ENCODE measurements at places on chromosomes 2 and 18.

DNA sequence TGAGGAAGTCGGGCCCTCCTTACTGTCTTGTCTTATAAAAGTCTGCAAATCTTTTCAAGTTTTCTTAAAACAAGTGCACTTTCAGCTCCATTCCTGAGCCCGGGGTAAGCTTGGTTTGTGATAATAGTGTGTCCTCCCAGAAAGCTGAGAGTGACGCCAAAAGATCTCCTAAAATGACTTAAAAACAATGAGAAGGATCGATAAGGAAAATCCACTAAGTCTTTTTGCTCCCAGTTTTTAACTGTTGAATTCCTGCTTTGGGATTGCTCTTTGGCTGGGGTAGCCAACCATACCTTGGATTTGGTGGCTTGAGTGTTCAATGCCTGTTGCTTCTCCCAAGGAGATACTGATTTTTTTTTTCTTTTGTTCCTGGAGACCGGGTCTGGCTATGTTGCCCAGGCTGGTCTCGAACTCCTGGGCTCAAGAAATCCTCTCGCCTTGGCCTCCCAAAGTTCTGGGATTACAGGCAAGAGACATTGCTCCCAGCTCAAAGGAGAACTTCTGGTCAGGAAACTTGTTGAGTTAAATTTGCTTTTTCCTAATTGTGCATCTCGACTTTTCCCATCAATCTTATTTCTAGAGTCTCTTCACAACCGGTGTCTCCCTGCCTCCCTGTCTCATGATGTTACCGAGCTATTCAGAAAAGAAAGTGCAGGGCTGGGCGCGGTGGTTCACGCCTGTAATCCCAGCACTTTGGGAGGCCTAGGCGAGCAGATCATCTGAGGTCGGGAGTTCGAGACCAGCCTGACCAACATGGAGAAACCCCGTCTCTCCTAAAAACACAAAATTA, 3.0 kb downstream of the TGIF1 start:
- H3K4me1 ChIP-seq, result peaks cover 8% of the 10 kb centered on the region
- peaks cover 14% of the 10 kb centered on the region for H3K36me3 ChIP-seq
- peak; percentile 41 for DNase-seq
- peak overlapping the region; percentile 95 for H3K27ac ChIP-seq
- H3K4me3 ChIP-seq, result peak overlapping the region; percentile 85
- H3K27me3 ChIP-seq, result no peaks in the 10 kb centered on the region

- no peak for DNase-seq
- no peak overlapping the region for H3K27ac ChIP-seq
- H3K4me3 ChIP-seq, result no peak overlapping the region
- H3K27me3 ChIP-seq, result no peaks in the 10 kb centered on the region
- peaks cover 36% of the 10 kb centered on the region for H3K36me3 ChIP-seq
- peaks cover 6% of the 10 kb centered on the region for H3K4me1 ChIP-seq
These were observed 61.9 kb downstream of the SMCHD1 start for GRCh38 chr18:2717407-2717806.

DNA sequence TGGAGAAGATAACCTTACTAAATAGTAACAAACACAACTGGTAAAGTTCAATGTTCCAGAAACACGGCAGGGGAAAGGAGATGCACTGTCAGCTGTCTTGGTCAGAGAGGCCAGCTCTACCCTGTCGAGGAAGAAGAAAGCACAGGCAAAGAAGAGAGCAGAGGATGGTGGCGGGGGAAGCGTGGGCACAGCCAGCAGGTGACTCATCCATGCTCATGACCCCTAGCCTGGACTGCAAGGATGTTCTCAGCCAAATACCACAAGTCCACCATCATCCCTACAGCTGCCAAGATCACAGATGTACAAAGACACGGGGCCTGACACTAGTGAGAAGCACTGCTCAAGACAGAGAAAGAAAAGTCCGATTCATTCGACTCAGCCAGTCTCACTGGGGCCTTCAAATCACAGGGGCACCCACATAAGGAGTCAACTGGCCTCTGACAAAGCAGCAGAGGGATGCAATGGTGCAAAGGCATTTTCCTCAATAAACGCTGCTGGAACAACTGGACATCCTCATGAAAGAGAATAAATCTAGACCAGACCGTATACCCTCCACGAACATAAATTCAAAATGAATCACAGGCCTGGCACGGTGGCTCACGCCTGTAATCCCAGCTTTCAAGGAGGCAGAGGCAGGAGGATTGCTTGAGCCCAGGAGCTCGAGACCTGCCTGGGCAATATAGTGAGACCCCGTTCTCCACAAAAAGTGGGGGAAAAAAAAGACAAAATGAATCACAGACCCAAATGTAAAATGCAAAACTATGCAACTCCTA, 5.6 kb downstream of the DTYMK start:
- no peak overlapping the region for H3K4me3 ChIP-seq
- H3K4me1 ChIP-seq, result peaks cover 11% of the 10 kb centered on the region
- peaks cover 33% of the 10 kb centered on the region for H3K36me3 ChIP-seq

- no peak within 1 kb of the TSS for H3K27ac ChIP-seq
- peak within 1 kb of the TSS; percentile 61 for H3K4me3 ChIP-seq
- no peaks in the 10 kb centered on the region for H3K36me3 ChIP-seq
These were observed at the start of gene TMEFF2 for GRCh38 chr2:192194866-192195547. TMEFF2 (minus strand) TSS chr2:192194933; CDS start chr2:192194524, 409 bp downstream.

- H3K4me3 ChIP-seq, result no peak overlapping the region
- H3K27me3 ChIP-seq, result no peaks in the 10 kb centered on the region
- H3K4me1 ChIP-seq, result peaks cover 26% of the 10 kb centered on the region
- peak; percentile 98 for DNase-seq
- no peaks in the 10 kb centered on the region for H3K36me3 ChIP-seq
- H3K27ac ChIP-seq, result peak overlapping the region; percentile 77
These were observed 263.6 kb downstream of the AFF3 start for GRCh38 chr2:99878581-99879350.

GRCh38 chr18:54740136-54740846, 88.0 kb upstream of the RAB27B start:
- no peaks in the 10 kb centered on the region for H3K36me3 ChIP-seq
- H3K27me3 ChIP-seq, result no peaks in the 10 kb centered on the region
- no peak overlapping the region for H3K4me3 ChIP-seq
- H3K27ac ChIP-seq, result no peak overlapping the region

DNA sequence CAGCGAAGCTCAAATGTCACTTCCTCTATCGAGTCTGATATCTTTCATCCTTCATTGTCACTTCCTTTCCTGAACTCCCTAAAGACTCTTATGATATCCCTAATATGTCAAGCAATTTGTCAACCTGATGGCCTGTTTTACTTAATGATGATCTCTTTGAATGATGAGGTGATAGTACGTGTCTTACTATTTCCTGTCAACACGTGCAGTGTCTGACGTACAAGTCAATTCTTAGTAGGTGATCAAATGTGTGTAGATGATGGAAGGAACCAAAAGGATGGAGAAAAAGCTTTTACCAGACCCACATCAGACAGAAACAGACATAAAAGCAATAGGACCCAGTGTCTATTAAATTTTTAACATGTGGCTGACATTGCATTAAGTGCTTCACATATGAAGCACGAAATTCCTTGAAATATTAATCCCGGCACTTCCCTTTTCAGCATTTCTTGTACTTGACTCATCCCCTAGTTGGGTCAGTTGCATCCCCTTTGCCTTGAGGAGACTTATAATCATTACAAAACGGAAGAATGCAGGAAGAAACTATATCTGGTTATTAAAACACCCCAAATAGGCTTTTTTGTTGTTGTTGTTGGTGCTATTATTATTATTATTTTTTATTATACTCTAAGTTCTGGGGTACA, 108.6 kb upstream of the NYAP2 start:
- H3K4me3 ChIP-seq, result no peak overlapping the region
- peaks cover 10% of the 10 kb centered on the region for H3K27me3 ChIP-seq
- no peak overlapping the region for H3K27ac ChIP-seq
- no peak for DNase-seq
- no peaks in the 10 kb centered on the region for H3K36me3 ChIP-seq

DNA sequence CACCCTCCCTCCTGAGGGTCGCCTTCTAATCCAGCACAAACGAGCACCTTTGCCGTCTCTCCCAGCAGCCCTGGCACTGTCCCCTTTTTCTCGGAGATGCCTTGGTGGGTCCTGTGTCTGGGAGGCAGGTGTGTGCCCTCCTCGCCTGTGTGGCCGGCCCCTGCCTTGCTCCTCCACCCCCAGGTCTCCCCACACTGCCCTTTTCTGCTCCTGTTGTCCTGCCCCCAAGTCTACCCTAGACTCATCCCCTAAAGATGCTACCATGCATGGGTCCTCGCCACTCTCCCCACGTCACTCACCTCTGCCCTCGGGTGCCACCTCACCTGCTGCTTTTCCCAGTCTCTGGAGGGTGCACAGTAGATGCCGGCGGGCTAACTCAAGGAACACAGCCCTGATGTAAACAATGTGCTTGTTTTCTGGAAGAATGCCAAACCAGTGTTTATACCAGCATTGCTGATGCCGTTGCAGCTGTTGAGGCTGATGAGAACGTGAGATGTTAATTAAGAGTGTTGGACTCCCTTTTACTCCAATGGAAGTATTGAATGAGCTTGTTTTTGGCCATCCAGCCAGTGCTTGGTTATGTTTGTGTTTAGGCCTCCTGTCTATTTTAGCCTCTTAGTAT, 223.1 kb downstream of the AGAP1 start:
- no peaks in the 10 kb centered on the region for H3K36me3 ChIP-seq
- peaks cover 9% of the 10 kb centered on the region for H3K4me1 ChIP-seq
- no peak overlapping the region for H3K4me3 ChIP-seq
- no peaks in the 10 kb centered on the region for H3K27me3 ChIP-seq
- H3K27ac ChIP-seq, result no peak overlapping the region

- peak; percentile 93 for DNase-seq
- H3K4me3 ChIP-seq, result peak overlapping the region; percentile 35
- no peaks in the 10 kb centered on the region for H3K4me1 ChIP-seq
- no peaks in the 10 kb centered on the region for H3K27me3 ChIP-seq
- no peaks in the 10 kb centered on the region for H3K36me3 ChIP-seq
These were observed 341.6 kb upstream of the VWC2L start for GRCh38 chr2:214069254-214069653.

- DNase-seq, result peak; percentile 93
- no peak overlapping the region for H3K4me3 ChIP-seq
- peaks cover 2% of the 10 kb centered on the region for H3K27me3 ChIP-seq
- peaks cover 47% of the 10 kb centered on the region for H3K4me1 ChIP-seq
- no peaks in the 10 kb centered on the region for H3K36me3 ChIP-seq
- peak overlapping the region; percentile 65 for H3K27ac ChIP-seq
These were observed 11.6 kb upstream of the BOK start for GRCh38 chr2:241546771-241547498.

GRCh38 chr2:42698940-42699339, 65.0 kb downstream of the OXER1 start:
- H3K4me3 ChIP-seq, result no peak overlapping the region
- DNase-seq, result no peak
- no peaks in the 10 kb centered on the region for H3K4me1 ChIP-seq
- peaks cover 1% of the 10 kb centered on the region for H3K36me3 ChIP-seq
- no peaks in the 10 kb centered on the region for H3K27me3 ChIP-seq

DNA sequence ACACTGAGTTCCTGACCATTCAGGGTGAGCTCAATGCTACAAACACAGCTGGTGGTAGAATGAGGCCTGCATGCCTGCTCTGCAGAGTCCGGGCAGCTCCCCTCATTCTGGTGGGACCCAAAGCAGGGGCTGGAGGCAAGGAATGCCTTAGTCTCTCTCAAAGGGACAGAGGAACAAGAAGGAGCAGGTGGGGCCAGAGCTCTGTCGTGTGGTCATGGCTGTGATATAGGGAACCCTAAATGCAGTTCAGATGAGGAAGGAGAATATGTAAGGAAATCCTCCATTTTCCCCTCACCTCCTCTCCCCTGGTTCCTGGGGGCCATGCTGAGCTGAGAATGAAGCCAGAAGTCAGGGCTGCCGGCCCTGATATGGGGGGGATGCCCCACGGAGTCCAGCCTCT, 334.3 kb downstream of the CYP26B1 start:
- peaks cover 36% of the 10 kb centered on the region for H3K27me3 ChIP-seq
- no peaks in the 10 kb centered on the region for H3K4me1 ChIP-seq
- H3K36me3 ChIP-seq, result no peaks in the 10 kb centered on the region
- no peak overlapping the region for H3K27ac ChIP-seq

- H3K4me3 ChIP-seq, result no peak overlapping the region
- peaks cover 10% of the 10 kb centered on the region for H3K36me3 ChIP-seq
- no peak for DNase-seq
These were observed 175.9 kb downstream of the NBAS start for GRCh38 chr2:15385184-15385583.

- peaks cover 21% of the 10 kb centered on the region for H3K4me1 ChIP-seq
- peak overlapping the region; percentile 90 for H3K4me3 ChIP-seq
- peaks cover 14% of the 10 kb centered on the region for H3K36me3 ChIP-seq
- H3K27ac ChIP-seq, result peak overlapping the region; percentile 95
These were observed 2.2 kb downstream of the TWIST2 start for GRCh38 chr2:238850091-238850490.

- peaks cover 3% of the 10 kb centered on the region for H3K4me1 ChIP-seq
- peaks cover 6% of the 10 kb centered on the region for H3K36me3 ChIP-seq
- no peaks in the 10 kb centered on the region for H3K27me3 ChIP-seq
These were observed 84.5 kb downstream of the ABI2 start for GRCh38 chr2:203412546-203413331.

GRCh38 chr2:239201531-239201876, 199.3 kb downstream of the HDAC4 start:
- H3K27ac ChIP-seq, result no peak overlapping the region
- peaks cover 2% of the 10 kb centered on the region for H3K4me1 ChIP-seq
- peaks cover 12% of the 10 kb centered on the region for H3K36me3 ChIP-seq
- DNase-seq, result no peak
- H3K4me3 ChIP-seq, result no peak overlapping the region

DNA sequence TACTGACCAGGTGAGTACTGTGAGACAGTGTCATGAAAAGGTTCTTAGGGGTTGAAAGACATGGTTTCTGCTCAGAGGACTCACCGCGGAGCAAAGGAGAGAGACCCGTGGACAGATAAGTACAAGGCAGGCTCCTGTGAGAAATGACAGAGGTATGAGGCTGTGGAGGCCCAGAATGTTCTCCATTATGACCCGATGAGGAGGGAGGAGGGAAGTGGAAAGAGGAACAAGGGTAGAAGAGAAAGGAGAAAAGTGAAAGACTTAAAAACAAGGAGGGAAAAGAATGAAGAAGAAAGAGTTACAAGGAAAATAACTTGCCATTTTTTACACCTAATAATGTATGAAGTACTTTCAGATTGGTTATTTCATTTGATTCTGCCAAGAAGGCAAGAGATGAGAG, 29.8 kb downstream of the MAPRE3 start:
- no peaks in the 10 kb centered on the region for H3K27me3 ChIP-seq
- H3K27ac ChIP-seq, result no peak overlapping the region
- no peak for DNase-seq
- no peak overlapping the region for H3K4me3 ChIP-seq

GRCh38 chr18:68623342-68623741, 91.6 kb downstream of the TMX3 start:
- no peaks in the 10 kb centered on the region for H3K36me3 ChIP-seq
- DNase-seq, result peak; percentile 84
- H3K27me3 ChIP-seq, result no peaks in the 10 kb centered on the region
- H3K4me1 ChIP-seq, result no peaks in the 10 kb centered on the region
- H3K4me3 ChIP-seq, result no peak overlapping the region

DNA sequence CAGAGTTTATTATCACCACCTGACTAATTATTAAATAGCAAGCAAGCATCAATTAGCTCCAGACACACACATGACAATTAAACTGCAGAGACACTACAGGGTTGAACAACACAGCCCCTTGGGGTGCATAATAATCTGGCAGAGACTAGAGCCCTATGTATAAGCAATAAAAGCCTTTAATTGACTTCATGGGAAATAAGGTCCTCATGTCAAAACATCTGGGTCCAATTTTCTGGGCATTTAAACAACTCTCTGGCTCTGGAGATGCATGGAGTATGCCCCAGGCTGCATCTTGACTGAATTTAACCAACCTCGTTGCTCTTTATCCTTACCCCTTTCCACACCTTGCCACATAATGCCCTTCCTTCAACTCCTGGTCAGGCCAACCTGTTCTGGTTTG, 270.7 kb upstream of the THUMPD2 start:
- H3K4me1 ChIP-seq, result peaks cover 2% of the 10 kb centered on the region
- no peaks in the 10 kb centered on the region for H3K36me3 ChIP-seq

All from IMR-90 (cell line).